ENCODE measurements at places on chromosomes 16 and 17.
A peak's percentile ranks its signal among the peaks of the same experiment; 100 is the strongest.

- peak; percentile 27 for DNase-seq
Observed at GRCh38 chr16:89031715-89032659, 55.0 kb upstream of the CBFA2T3 start.

DNA sequence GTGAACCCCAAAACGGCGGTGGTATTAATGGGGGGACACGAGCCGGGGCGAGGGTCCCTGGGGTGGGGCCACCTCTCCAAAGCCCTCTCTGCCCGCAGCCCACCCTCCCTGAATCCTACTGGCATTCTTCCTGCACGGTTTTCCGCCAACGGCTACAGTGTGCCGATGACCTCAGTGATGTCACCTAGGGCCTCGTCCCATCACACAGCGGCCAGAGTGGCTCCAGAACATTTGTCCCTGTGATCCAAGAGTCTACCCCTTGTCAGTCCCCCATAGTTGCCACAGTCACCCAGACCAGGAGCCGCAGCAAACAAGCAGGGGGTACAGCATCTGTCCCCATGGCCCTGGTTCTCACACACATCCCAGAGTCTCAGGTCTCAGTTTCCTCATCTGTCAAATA, 13.9 kb downstream of the ZFPM1 start:
- no peak for DNase-seq

GRCh38 chr17:41971721-41972523, 5.3 kb downstream of the CNP start:
- DNase-seq = no peak

GRCh38 chr17:38916771-38917170, 8.6 kb upstream of the LASP1NB start:
- no peak for DNase-seq

DNA sequence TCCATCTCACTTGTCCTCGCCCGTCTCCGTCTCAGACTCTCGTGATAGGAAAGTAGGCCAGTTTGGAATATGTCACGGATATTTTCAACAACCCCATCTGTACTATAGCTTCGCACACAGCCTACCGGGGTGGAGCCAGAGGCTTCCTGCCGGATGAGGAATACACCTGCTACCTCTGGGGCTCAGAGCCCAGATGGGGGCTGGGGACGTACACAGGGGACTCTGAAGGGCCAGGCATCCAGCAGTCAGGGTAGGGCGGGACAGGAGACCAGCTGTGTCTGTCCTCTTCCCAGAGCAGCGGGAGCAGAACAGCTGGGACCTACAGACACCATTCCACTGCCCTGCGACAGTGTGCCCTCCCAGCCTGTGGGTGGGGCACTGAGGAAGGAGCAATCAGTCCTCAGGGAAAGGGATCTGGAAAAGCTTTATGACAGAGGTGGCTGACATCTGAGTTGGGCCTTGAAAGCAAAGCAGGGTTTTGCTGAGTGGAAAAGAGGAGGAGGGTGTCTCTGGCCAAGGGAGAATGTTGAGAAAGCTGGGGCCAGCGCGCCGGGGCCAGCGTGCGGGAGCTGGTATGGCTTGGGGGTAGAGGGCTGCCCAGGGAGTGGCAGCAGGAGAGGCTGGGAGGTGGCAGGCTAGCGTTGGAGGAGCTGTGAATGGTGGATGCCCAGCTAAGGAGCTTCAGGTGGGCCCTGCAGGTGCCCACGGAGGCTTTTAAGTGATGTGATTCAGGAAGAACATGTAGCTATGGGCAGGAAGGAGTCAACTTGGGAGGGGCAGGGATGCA, 11.5 kb upstream of the SRCIN1 start:
- DNase-seq = no peak

- DNase-seq = no peak
Observed at GRCh38 chr17:61312406-61313295, 87.0 kb upstream of the TBX2 start.

GRCh38 chr16:86494565-86495356, 15.6 kb upstream of the FOXF1 start:
- no peak for DNase-seq

DNA sequence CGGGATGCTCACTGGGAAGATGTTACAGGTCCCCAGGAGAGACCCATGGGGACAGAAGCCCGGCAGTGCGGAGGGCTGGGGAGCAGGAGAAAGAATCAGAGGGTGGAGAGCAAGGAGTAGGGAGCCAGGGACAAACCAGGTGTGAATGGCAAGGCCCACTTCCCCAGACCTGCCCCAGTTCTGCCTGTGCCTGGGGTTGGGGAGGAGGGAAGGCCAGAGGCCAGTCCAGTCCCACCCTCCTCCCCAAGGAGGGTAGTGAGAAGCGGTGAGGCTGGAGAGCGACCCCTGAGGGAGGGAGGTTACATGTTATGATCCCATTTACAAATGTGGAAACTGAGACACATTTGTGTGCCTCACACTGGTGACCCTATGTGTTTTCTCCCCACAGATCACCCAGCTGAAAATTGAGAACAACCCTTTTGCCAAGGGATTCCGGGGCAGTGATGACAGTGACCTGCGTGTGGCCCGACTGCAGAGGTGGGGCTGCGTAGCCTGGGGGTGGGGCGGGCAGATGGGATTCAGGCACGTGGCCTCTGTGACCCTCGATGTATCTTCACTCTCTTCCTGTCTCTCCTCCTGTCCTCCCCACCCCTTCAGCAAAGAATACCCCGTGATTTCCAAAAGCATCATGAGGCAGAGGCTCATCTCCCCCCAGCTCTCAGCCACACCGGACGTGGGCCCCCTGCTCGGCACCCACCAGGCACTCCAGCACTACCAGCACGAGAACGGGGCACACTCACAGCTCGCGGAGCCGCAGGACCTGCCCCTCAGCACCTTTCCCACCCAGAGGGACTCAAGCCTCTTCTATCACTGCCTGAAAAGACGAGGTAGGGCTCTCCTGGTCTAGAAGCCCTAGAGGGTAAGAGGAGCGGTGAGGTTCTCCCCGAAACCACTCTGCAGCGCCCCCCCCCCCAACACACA, 27.5 kb downstream of the TBX4 start:
- no peak for DNase-seq

DNA sequence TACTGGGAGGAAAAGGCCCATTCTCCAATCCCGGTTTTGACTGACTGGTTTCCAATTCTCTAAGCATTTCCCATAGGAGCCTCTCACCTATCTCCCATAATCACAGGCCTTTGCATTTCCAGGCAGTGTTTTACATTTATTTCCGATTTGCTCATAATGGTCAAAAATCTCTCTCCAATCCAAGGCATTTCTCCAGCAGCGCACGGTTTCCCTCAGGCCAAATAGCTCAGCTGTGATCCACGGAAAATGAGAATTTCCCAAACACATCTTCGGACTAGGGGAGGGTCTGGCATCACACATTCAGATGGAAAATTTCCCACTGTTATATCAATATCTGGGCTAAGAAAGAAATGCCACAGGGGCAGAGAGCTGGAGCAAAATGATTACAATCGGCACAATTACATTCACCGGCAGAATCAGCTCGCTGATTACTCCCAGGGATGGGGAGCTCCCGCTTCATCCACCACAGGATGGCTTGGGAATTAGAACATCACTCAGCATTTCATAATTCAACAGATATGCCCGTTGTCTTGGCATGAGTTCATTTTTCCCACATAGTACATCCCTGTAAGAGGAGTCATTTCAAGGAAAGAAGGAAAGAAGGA, 6.7 kb downstream of the PIPOX start:
- DNase-seq = no peak

- no peak for DNase-seq
Observed at GRCh38 chr17:47172696-47173565, 16.2 kb downstream of the CDC27 start.

GRCh38 chr17:47205419-47205963, 3.7 kb upstream of the MYL4 start:
- peak; percentile 15 for DNase-seq

GRCh38 chr16:23175651-23176050, 6.9 kb upstream of the SCNN1G start:
- DNase-seq = no peak

GRCh38 chr17:68819465-68819864, 135.7 kb downstream of the ABCA8 start:
- no peak for DNase-seq

DNA sequence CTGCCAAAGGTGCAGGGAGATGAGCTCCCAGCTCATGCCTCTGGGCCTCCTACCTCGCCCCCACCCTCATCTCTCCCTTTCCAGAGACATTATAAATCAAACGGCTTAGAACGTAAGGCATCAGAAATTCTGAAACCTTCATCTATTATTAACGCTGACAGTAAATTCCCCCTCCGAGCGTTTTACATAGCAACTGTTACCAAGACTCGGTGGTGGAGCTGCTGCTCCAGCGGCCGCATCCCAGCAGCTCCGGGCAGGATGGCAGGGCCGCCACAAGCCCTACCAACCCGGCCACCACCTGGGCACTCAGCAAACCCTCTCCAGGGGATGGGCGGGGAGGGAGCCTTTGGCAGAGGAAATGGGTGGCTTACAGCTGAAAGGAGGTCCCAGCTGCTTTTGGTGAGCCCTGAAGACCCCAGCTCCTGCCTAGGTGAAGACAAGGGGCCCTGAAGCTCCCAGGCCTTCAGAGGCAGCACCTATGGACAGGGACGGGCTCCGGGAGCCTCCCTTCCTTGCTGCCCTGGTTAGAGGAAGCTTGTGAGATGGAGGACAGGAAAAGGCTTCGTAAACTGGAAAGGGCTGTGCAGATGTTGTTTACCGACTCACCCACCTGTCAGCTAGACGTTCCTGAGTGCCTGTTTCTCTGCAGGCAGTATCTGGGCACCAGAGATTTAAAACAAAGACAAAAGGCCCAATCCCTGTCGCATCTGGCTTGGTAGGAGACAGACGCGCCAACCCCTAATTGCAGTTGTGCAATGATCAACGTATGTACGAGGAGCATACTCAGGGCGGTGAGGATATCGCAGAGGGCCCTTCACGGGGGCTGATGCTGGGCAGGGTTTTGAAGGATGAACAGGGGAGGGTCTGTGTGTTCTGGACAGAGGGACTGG, 76.9 kb downstream of the RAI1 start:
- no peak for DNase-seq

DNA sequence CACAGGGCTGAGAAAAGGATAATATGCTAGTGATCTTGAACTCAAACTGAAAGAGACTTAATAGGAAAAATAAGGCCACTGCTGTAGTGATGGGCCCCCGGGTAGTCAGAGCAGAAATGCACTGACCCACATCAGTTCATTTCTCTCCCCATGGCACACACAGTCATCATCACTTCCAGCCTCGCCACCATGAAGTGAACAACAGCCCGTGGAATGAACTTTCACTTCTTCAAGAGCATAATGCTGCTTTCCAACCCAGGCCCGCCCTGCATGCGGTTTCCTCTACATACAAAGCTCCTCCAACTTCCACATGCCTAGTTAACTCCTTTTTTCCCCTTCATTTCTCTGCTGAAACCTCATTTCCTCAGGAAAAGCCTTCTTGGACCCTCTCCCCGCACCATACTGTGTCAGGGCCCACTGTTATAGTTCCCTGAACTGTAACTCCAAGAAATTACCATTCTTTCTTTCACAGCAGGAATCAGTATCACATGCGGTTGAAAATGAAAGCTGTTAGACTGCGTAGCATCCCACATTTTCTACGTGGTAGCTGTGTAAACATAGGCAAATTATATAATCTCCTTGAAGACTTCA, 65.8 kb upstream of the SMIM36 start:
- no peak for DNase-seq

DNA sequence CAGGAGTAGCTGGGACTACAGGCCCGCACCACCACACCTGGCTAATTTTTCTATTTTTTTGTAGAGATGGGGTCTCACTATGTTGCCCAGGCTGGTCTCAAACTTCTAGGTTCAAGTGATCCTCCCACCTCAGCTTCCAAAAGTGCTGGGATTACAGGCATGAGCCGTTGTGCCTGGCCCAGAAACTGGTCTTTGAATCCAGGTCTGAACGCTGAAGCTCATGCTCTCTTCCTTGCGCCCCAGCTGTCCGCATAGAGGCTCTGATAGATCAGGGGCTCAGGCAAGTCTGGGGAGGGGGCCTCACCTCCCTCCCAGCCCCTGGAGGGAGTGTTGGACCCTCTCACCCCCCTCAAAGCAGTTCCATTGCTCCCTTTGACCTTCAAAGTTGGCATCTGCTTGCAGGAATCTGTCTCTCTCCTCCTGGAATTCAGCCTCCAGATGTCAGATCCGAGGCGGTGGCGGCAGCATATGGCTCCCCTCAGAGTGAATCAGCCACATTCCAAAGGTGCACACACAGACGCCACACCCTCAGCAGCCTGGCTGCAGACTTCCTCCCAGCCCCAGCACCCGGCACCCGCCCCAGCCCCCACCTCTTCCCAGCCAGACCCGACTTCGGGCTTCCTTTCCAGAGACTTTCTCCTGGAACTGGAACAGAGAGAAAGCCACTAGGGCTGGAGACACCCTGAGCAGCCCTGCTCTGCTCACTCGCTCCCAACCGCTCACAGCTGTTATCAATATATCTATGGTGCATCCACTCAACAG, 16.9 kb upstream of the GLIS2 start:
- no peak for DNase-seq

GRCh38 chr16:28574925-28575324, 21.2 kb downstream of the SGF29 start:
- no peak for DNase-seq

DNA sequence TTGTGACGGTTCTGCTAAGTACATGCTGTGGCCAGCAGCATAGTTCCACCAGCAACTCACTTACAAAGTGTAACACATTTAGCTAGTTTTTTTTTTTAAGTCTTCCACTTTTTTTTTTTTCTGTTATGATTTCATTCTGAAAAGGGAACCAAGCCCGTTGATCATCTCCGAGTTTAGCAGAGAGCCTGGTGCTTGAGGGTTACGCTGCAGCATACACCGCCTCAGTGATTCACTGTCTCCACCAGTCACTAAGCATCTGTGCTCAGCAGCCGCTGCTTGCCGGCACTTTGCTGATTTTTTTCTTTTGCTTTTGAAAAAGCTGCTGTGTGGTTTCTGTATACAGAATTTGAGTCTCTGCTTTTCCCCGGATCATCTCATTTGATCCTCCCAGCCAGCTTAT, 194.5 kb upstream of the CDH13 start:
- no peak for DNase-seq

GRCh38 chr16:15708096-15708495, 58.1 kb downstream of the NDE1 start:
- DNase-seq = no peak

GRCh38 chr16:4309833-4310266, 6.0 kb upstream of the GLIS2 start:
- DNase-seq = no peak

DNA sequence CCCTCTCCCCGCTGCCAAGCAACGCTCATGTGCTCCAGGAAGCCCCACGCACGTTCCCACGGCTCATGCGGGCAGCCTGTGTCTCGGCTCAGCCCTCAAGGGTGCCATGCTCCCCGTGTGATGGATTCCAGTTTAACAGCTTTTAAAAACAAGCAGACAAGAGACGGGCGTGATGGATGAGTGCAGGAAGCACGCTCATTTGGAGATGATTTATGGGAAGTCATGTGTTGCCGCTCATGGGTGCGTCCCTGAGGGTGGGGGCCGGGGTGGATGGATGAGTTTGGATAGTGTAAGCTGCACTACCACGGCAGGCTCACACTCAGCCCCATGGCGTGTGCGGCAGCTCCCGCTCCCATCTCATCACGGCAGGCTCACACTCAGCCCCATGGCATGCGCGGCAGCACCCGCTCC, 132.8 kb downstream of the RBFOX3 start:
- DNase-seq = no peak
